ENCODE measurements at places on chromosomes 3 and 15.
A peak's percentile ranks its signal among the peaks of the same experiment; 100 is the strongest.

- no peak for DNase-seq
These were observed 194.9 kb downstream of the CHST2 start for GRCh38 chr3:143314251-143315093.

DNA sequence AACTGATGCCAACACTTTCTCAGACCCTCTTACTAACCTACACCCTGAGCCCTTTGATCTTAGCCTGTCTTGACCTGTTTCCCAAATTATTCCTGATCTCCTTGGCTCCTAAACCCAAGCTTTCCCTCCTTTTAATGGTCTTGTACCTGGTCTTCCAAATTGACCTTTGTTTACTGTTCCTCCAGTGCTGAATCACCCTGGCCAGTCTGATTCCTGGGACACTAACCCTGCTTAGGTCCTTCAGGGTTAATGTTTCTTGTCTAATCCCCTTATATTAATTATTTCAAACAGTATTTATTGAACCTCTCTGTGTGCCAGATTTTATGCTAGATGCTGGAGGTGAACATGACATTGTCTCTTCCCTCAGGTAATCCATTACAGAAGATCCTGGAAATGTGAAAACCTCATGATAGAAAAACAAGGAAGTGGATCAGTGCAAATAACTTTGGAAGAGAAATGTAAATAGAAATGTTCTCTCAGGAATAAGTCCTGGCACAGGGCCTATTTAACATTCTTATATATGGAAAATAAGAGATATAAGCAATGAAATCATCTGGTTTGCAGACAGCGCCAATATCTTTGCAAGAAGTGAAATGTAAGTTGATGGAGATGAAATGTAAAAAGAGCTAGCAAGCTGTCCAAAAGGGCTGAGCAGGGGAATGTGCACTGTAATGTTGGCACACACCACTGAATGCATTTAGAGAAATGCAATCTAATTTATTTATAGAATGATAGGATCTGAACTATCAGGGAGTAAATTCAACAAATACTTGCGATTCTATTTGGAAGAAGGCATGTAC is 20.7 kb downstream of the HGD start:
- no peak for DNase-seq

DNA sequence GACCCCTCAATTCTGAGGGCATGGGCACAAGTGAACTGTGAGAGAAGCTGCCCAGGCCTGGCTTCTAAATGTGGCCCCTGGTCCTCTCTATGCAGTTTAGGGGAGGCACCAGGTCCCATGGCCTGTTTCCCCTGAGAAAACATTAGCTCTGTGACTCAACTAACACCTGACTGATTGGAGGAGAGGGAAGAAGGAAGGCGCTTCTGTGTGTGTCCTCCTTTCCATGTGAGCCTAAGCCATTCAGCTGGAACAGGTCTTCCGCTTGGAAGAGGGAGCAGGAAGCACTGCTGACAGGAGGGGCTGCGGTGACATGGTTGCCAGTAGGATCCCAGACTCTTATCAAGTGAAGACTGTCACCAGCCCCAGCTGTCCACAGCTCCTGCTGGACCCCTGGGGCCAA is 79.5 kb downstream of the MYLK start:
- no peak for DNase-seq

GRCh38 chr3:129313415-129313664 is 34.7 kb downstream of the HMCES start:
- no peak for DNase-seq

- no peak for DNase-seq
These were observed 363.0 kb downstream of the FGF12 start for GRCh38 chr3:192364316-192364715.

GRCh38 chr15:85878828-85879225 is 84.1 kb upstream of the KLHL25 start:
- DNase-seq, result no peak

- no peak for DNase-seq
These were observed 146.3 kb downstream of the ALCAM start for GRCh38 chr3:105513042-105513441.

GRCh38 chr3:14411988-14412387 is 9.6 kb downstream of the SLC6A6 start:
- DNase-seq, result peak; percentile 47

DNA sequence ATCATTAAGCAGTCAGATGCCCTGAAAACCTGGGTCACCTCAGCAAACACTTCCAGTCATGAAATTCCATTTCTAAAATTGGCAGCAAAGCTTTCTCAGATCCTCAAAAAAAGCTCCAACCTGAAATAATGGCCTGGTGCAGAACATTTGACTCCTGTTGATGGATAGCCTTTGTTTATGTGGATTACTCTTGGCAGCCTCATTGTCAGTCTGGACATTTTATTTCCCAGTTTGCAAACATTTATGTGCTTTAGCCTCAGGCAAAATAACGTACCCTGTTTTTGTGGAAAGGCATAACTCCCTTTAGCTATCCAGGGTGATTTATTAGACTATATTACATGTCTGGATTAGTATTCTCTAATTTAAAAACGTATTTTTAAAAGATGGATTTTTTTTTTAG is 53.9 kb downstream of the PXYLP1 start:
- no peak for DNase-seq

DNA sequence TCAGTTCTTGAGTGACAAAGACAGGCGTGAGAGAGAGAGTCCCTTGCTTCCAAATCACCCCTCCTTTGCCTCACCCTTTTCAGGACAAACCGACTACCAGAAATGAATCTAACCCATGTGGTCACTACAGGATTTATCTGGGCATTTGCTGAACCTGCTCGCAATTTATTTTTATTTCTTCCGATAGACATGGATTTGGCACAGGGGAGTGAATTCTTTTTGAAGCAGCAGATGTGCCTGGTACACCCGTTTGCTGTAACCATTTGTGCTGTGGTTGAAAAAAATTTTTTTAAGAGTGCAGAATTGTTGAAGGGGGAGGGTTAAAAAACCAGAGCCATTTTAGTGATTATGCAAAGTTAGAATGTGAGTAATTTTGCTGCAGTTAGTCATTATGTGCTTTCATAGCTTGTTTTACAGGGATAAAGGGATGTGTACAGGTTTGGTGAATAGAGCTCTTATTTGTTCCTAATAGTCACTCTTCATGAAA is 442.0 kb downstream of the LPP start:
- DNase-seq, result no peak

GRCh38 chr3:111164621-111165020 is 93.0 kb downstream of the NECTIN3 start:
- DNase-seq, result no peak

GRCh38 chr15:86087808-86088207 is 8.1 kb downstream of the AGBL1 start:
- no peak for DNase-seq

- no peak for DNase-seq
These were observed 205.1 kb downstream of the GAP43 start for GRCh38 chr3:115828401-115828800.

DNA sequence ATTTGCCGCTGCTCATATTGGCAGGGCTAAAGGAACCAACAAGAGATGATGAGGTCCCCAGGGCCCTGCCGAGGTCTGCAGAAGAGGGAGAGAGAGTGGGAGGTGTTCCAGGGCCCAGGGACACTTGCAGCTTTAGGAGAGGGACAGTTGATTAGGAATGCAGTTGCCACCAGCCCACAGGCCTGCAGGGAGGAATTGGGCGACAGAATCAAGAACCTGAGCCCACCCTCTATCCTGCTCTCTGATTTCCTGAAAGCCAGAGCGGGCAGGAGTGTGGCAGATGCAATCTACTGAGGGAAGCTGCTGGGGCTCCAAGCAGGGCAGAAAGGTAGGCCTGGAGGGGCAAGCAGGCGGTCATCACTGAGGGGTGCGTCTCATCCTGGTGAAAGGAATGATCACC is 12.1 kb upstream of the PRR23E start:
- DNase-seq, result no peak

DNA sequence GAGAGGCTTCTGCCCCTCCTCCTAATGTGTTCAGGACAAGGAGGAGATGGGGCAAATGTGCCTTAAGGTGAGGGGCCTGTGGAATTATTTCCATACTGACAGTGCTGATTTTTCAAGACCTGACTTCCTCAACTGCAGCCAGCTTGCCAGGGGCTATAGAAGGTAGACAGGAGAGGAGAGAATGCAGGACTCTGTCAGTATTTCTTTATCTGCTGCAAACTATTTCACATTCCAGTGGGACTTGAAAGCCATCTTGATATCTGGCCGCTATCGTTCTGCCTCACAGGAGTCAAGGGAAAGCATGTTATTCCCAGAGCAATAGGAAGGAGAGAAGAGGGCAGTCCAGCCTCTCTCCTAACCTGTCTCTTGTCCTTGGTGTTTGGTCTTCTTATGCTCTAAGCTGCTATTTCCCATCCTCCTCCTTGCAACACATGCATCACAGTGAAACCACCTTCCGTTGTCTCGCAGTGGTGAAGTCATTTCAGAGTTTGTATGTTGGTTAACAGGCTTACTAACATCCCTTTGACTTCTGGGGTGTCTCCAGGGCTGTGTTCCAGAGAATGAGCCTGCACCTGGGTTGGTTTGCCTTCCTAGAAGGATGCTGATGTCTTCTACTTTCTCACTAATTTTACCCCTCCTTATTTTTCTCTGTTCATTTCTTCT is 95.1 kb upstream of the MRPS22 start:
- no peak for DNase-seq

DNA sequence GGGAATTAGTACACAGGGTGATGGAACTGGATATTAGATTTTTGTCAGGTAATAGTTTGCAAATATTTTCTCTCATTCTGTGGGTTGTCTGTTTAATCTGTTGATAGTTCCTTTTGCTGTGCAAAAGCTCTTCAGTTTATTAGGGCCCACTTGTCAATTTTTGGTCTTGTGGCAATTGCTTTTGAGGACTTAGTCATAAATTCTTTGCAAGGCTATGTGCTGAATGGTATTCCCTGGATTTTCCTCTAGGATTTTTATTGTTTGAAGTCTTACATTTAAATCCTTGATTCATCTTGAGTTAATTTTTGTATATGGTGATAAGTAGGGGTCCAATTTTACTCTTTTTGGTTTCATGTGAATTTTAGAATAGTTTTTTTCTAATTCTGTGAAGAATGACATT is 111.3 kb downstream of the ARRDC4 start:
- no peak for DNase-seq

DNA sequence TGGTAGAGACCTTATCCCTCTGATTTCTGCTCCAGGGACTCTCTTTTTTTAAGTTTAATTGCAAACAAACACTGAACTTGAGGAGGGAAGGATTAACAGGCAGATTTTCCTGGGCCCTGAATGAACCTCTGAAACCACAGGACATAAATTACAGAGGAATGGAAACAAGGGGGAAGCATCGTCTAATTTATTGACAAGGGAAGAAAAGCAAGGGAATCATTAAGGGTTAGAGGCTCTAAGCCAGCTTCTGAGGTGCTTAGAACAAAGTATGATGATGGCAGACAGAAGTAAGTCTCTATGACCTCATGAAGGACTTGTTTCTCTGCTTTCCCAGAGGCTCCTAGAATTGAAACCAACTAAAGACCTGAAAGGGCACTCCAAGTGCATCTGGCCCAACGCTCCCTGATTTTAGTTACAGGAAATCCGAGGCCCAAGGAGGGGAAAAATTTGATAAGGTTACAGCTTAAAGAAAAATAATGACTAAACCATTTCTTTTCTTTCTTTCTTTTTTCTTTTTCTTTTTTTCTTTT is 244.7 kb upstream of the NR2E3 start:
- DNase-seq, result no peak

- DNase-seq, result no peak
These were observed 4.6 kb upstream of the AMOTL2 start for GRCh38 chr3:134378818-134379217.

DNA sequence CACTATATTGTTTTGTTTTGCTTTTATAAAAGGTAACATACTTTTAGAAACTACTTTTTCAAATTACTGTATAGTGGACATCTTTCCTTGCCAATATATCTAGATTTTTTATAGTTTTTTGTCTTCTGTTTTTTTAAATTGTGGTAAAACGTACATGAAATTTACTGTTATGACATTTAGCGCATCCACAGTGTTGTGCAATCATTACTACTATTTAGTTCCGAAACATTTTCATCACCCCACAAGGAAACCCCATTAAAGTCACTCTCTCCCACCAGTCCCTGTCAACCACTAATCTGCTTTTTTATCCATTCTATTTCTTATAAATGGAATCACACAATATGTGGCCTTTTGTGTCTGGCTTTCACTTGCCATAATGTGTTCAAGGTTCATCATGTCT is 54.8 kb downstream of the TMEM266 start:
- no peak for DNase-seq

GRCh38 chr3:119395923-119396358 is 67.5 kb downstream of the TMEM39A start:
- no peak for DNase-seq

DNA sequence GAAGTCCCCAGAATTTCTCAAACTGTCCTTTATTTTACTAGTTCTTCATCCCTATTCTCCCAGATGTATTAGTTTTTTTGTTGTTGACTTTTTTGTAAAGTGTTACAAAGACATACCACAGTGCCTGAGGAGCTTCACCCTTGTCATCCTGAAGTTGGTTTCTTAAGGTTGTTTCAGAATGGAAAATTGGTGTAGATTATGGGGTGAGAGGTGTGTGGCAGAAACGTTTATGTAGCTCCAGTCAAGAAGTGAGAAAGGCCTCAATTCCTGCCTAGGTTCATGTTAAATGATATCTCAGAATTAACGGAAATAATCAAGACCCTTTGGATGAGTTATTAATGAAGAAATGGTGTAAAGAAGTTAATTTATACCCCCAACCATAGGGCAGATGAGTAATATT is 6.8 kb downstream of the EDEM1 start:
- DNase-seq, result no peak

DNA sequence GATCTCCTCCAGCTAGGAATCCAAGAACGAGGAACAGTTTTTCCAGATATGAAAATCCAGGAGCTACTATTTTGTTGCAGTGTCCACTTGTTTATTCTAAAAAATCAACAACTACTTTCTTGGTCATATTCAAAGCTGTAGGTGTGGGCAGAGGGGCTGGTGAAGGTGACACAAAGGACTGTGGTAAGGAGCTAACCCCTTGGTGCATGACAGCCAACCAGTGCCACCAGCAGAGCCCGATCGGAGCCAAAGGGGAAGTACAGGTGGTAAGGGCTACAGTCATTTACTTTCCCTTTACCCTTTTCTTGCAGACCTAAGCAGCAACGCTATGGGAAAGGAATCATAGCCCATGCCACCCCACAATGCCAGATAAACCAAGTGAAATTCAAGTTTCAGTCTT is 30.7 kb downstream of the PLA1A start:
- no peak for DNase-seq

DNA sequence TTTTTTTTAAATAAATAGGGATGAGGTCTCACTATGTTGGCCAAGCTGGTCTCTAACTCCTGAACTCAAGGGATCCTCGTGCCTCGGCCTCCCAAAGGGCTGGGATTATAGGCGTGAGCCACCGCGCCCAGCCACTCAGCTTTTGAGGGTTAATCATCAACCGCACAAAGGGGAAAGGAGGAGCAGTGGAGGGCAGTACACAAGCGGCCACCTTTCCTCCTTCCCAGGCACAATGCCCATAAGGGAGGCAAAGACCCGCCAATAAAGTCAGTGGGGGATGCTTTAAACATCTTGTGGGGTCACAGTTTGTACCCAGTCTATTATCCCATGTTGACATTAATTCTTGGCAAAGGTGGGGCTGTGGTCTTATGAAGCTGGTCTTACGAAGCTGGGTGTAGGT is 32.4 kb downstream of the EHD4 start:
- no peak for DNase-seq

- DNase-seq, result peak; percentile 33
These were observed 469.1 kb downstream of the SOX2 start for GRCh38 chr3:182180654-182181385.
